CD4-positive, alpha-beta T cell treated with Interferon gamma for 1 hour (primary cell): ENCODE measurements at places on chromosomes 11 and 22.

- DNase-seq: no peak
Measured at GRCh38 chr11:85913513-85913912, 58.3 kb downstream of the CCDC83 start.

- peak; percentile 8 for DNase-seq
Measured at GRCh38 chr11:12717851-12718291, 43.6 kb downstream of the TEAD1 start.

- DNase-seq: no peak
Measured at GRCh38 chr11:117959438-117960149, 26.6 kb upstream of the IL10RA start.

DNA sequence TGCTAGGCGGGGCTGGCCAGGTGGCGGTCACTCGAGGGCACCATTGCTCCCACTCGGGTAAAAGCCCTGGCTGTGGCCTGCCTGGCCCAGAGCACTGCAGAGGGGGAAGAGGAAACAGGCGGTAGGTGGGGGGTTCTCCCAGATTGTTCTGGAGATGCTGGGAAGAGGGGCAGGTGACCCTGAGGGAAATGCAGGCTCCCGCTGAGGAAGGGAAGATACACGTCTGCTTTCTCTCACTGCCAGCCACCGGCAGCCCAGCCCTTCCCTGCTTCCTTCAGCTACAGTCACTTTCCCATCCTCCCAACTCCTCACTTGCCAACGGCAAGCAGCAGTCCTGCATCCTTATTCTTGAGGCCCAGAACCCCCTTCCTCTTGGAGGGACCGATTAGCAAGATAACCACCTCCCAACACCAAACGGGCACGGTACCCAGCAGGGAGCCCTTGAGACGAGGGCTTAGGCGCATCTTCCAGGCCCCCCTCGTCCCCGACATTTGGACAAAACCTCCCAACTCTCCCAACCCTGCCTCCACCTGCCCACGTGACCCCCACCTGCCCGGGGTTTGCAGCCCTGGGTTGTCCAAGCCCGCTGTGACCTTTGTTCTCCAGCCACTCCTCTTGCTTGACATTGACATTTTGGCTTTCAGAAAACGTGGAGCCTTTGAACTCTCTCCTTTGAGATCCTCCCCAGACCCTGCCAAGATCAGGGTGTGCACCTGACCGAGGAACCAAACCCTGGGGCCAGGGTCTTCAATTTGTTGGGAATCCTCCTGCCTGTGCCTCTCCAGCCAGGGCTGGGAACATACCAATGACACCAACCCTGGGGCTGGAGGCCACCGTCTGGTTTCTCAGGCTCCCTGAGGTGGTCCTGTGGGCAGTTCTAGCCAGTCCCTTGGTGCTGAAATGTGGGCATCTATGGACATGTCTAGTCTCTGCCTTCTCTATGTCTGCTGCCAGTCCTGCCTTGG lies 48.8 kb upstream of the TTLL12 start:
- no peak for DNase-seq

- DNase-seq: no peak
Measured at GRCh38 chr22:20159076-20159475, 8.2 kb upstream of the CCDC188 start.

- no peak for DNase-seq
Measured at GRCh38 chr11:68083517-68083916, 37.7 kb downstream of the CHKA start.

GRCh38 chr11:103274025-103274424 lies 164.8 kb downstream of the DYNC2H1 start:
- DNase-seq: no peak

DNA sequence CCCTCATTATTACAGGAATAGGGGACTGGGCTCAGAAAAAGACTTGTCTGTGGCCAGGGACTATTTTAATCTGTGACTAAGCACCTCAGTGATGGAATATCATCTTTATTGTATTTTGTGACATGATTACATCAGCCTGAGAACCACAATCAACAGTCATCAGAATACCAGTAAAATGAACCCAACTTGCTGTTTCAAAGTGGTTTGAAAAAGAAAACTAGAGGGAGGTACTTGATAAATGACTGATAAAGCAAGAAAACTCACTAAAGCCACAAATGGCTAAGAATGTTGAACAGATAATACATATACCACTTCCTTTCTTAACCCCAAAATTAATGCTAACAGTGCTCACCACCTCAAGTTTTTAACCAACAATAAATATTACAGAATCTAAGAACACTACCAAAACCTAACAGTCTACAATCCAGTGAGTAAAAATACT lies 155.7 kb downstream of the ATG16L2 start:
- DNase-seq: no peak

GRCh38 chr11:111347002-111347722 lies 31.9 kb downstream of the POU2AF1 start:
- no peak for DNase-seq

DNA sequence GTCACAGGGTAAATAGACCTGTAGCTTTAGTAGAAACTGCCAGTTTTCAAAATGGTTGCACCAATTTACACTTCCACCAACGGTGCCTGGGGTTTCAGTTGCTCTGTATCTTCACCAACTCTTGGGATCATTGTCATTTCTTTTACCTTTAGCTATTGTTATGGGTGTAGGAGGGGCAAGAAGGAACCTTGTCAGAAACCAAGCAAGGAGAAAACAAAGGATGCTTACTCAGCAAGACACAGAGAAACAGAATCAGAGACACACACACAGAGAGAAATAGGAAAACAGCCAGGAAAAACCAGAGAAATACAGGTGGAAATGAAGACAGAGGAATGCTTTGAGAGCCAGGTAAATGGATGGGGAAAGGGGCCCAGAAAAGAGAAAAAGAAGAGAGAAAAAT lies 367.6 kb downstream of the MIAT start:
- DNase-seq: no peak

- peak; percentile 90 for DNase-seq
Measured at GRCh38 chr11:64971421-64972233, at the start of gene MAJIN. MAJIN (minus strand) TSS chr11:64972108; CDS start chr11:64959405, 12,703 bp downstream.

- no peak for DNase-seq
Measured at GRCh38 chr11:60934790-60935605, 10.7 kb downstream of the TMEM132A start.

GRCh38 chr11:1049911-1050580 lies 13.5 kb upstream of the MUC6 start:
- no peak for DNase-seq

- no peak for DNase-seq
Measured at GRCh38 chr11:34478845-34479663, 34.5 kb downstream of the ELF5 start.

DNA sequence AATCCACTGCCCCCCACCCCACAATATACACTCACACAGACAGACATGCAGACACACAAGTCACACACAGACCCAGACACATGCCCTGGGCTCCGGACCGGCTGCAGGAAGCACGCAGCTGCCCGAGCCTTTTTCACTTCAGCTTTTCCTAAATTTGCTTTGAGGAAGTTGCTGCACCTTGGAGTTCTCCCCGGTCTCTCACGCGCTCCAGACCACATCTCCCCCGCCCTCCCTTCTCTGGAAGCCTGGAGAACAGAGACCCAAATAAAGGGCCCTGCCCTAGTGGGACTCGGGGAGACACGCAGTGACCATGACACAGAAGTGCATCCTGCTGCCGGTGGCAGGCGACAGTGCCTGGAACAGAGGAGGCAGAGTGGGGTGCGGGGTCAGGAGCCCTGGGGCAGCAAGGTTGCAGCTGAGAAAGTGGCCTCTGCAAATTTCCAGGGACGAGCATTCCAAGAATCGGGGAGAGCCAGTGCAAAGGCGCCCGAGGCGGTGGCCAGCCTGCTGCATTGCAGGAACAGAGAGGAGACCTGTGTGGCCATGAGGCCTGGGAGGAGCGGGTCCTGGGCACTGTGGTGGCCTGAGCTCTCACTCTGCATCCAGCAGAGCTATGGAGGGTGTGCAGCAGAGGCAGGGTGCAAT lies 19.1 kb downstream of the RPL3 start:
- DNase-seq: peak; percentile 56

- DNase-seq: no peak
Measured at GRCh38 chr11:93248602-93249001, 50.8 kb upstream of the SLC36A4 start.

DNA sequence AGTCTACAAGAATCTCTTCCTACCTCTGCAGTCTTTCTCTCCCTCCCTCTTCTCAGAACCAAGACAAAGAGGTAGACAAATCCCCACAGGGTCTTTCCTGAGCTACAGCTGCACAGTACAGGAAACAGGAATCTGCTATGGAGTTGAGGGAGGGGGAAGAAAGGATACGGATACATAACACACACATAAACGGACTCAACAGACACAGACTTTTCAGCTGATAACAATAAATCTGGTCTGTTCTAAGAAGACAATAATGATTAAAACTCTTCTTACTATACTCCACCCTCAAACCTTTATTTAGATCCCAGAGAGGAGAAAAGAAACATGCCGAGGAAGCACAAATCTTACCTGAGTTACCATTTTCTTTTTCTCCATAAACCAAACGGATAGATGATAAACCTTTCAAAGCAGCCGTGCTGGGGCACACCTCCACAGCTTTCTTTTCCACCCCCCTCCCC lies 122.2 kb downstream of the APOL5 start:
- DNase-seq: no peak

GRCh38 chr11:46696212-46696558 lies 4.2 kb downstream of the ARHGAP1 start:
- no peak for DNase-seq

- DNase-seq: no peak
Measured at GRCh38 chr11:77647654-77648305, 10.2 kb upstream of the CLNS1A start.

DNA sequence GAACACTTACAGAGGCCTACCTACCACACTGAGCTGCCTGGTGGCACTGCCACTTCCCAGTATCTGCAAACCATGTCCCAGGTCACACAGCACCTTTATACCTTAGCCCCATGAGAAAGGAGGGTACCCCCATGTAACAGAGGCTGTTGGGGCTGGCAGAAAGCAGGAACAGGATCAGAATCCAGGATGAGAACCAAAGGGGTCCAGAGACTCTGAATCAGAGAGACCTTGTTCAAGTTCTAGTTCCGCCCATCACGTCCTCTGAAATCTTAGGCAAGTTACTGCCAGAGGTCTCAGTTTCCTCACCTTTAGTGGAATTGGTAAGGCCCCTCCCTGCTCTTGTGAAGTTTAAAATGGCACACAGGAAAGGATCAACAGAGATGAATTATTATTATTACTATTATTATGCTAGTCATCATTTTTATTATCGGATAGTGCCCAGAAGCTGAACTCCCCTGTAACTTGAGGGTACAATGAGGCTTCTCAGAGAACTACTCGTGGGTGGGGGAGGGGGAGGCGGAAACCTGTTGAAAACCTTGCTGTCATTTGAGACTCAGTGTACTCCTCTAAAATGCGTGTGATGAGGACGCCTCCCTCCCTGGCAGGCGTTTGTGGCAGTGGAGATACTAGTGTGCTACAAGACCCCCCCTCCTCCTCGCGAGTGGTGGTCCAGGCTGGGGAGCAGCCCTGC lies 9.3 kb downstream of the SELENOM start:
- no peak for DNase-seq

- no peak for DNase-seq
Measured at GRCh38 chr11:86570020-86570419, 102.4 kb downstream of the ME3 start.

DNA sequence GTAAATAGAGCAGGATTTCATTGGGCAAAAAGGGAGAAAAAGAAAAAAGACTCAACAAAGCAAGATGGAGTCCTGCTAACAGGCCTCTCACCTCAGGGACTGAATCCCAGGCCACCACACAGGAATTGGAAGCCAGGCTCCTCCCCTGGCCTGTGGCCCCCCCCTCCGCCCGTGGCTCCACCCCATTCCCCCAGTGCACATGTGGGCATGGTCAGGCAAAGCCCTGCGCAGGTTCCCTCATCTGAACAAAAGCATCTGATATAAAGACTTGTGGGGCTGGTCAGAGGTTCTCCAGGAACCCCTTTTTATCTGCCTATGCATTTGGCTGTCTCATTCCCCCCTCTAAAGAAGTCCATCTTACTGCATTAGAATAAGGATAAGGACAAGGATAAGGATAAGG lies 46.0 kb upstream of the PAK1 start:
- DNase-seq: no peak

- no peak for DNase-seq
Measured at GRCh38 chr11:62456630-62457029, 37.8 kb downstream of the SCGB1A1 start.

GRCh38 chr22:32501836-32502752 lies 27.5 kb downstream of the FBXO7 start:
- DNase-seq: no peak

GRCh38 chr22:25638638-25639037 lies 74.2 kb downstream of the GRK3 start:
- DNase-seq: no peak
